ENCODE measurements at places on chromosomes 13 and 19.

DNA sequence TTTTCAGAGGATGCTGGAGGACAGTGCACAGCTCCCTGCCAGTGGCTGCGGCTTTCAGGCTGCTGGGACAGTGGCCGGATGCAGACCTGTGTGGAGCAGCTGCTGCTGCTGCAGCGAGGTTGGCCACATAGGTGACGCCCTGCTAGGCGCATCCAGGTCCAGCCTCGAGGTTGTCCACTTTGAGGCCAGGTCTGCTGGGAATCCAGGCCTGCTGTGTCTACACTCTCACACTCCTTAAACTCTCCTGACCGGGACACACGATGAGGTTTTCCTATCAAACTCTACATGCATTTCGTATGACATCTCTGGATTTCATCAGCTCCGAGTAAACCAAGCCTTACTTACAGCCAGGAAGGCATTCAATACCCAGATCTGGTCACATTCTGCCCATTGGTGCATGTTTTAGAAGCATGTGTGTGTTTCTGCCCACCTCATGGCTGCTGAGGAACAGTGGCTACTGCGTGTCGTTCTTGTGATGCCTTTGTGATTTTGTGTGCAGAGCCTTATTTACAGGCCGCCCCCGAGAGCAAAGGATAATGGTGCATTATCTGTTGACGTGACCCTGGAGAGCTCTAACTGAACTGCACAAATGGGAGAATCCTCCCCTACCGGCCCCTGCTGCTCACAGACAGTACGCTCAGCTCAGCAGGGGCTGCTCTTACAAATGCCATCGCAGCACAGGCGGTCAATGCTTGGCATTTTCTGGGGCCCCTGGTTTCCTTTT is 12.3 kb upstream of the MCF2L start:
- no peak for DNase-seq

- no peak for DNase-seq
Observed at GRCh38 chr19:30871979-30872378, 477.3 kb downstream of the TSHZ3 start.

- DNase-seq, result peak; percentile 56
Observed at GRCh38 chr19:40806423-40807146, 7.6 kb downstream of the EGLN2 start.

GRCh38 chr13:39954476-39954875 is 299.0 kb downstream of the COG6 start:
- DNase-seq, result no peak

DNA sequence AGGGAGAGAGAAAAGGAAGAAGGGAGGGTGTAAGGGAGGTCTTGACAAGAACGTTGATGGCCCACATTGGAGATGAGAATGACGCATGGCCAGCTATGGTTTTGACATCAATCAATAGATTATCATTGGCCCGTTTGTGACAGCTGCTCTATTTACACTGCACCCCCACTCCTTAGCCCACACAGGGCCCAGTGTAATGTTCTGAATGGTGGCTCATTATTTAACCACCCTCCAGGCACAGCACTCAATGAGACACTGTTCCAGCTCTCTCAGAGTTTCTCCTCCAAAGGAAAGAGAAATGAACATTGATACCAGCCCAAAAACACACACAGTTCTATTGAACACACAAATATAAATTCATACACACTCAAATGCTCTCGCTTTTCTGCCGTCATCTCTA is 173.0 kb upstream of the IPO5 start:
- DNase-seq, result no peak

GRCh38 chr19:9986787-9987281 is 23.5 kb downstream of the COL5A3 start:
- DNase-seq, result no peak

DNA sequence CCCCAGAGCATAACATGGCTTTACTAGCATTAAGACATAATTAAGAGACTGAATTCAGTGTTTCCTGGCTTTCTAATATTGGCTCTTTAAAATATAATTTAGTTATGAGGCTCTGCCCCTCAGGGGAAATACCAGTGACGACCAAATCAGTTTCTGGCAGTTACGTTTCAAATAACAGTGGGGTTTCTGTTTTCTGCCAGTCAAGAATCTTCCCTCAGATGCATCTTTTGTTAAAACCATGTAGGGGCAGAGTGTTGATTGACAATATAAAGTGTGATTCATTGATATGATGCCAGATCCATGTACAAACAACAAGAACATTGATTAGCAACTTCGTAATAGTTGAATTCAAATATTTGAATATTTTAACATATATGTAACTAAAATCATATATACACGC is 1169.7 kb downstream of the DIAPH3 start:
- DNase-seq, result no peak

DNA sequence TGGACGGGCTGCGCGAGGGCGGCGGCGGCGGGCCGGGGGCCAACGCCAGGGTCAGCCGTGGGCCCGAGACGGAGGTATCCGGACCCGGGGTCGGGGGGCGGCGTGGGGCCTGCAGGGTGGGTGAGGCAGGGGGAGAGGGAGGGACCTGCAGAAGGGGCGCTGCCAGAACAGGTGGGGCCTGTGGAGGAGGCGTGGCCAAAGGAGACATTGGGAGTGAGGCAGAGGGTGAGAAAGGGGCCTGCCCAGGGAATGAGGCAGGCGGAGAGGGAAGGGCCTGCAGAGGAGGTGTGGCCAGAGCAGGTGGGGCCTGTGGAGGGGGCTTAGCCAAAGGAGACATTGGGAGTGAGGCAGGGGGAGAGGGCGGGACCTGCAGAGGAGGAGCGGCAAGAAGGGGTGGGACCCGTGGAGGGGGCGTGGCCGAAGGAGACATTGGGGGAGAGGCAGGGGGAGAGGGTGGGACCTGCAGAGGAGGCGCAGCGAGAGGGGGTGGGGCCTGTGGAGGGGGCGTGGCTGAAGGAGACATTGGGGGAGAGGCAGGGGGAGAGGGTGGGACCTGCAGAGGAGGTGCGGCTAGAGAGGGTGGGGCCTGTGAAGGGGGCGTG is 4.2 kb downstream of the PRR36 start:
- no peak for DNase-seq

DNA sequence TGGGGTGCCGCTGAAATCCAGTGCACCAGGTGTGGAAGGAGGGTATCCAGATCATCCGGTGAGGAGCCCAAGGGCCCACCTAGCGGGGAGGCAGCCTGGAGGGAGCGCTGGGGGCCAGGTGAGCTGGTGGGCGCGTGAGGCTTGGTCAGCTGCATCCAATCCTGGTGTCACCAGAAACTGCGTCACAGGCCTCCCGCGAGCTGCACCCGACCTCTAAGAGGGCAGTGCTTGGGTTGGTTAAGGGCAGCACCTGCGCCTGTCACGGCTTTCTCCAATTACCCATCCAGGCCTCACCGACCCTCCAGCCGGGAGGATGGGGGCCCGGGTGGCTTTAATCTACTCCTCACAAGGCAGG is 284 bp downstream of the RNF17 start:
- DNase-seq, result no peak
